T-helper 2 cell (primary cell): ENCODE measurements at places on chromosomes 5 and 9.

GRCh38 chr9:91771027-91771426, 179.0 kb downstream of the ROR2 start:
- no peak for DNase-seq

GRCh38 chr5:177473443-177474001, at the start of gene DBN1:
TSS of gene DBN1 (minus strand) at chr5:177473634. CDS start at chr5:177473521, 113 bp downstream.
- DNase-seq: no peak

GRCh38 chr9:94899464-94900221, 173.1 kb downstream of the AOPEP start:
- no peak for DNase-seq

- no peak for DNase-seq
Observed at GRCh38 chr5:98309785-98310598, 463.5 kb upstream of the RGMB start.

DNA sequence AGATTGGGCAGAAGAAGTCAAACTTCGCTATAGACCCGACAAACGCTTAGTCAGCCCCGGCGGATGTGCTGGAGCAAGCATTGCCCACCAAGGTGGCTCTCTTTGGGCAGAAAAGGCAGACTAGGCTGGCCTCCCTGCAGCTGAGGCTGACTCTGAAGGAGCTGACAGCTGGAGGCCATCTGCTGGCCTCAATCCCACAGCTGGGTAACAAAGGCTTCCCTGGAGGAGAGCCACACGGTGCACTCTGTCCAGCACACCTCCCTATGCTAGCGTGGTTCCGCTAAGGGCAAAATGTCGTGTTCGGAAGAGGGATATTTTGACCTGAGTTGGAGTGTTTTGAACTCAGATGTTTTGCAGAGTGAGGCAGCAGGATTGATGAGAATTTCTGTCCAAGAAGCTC, 103.5 kb upstream of the PTCH1 start:
- DNase-seq: no peak

- no peak for DNase-seq
Observed at GRCh38 chr9:19473605-19474004, 64.8 kb downstream of the ACER2 start.

DNA sequence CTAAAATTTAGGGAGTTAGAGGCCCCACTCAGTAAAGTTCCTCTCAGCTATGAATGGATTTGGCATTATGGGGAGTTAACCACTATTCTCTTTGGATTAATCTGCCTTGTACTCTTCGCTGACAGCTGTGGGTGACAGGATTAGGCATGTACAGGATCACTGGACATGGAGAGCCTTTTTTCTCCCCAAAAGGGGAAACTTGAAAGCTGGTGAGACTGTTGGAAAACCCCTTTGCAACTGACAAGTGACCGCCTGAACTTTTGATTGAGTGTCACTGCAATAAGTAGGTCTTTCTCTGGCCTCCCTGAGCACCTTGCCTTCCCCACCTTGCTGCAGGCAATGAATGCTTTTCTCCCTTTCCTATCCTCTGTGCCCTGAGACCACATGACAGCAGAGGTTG, 68.3 kb downstream of the ERP44 start:
- no peak for DNase-seq

DNA sequence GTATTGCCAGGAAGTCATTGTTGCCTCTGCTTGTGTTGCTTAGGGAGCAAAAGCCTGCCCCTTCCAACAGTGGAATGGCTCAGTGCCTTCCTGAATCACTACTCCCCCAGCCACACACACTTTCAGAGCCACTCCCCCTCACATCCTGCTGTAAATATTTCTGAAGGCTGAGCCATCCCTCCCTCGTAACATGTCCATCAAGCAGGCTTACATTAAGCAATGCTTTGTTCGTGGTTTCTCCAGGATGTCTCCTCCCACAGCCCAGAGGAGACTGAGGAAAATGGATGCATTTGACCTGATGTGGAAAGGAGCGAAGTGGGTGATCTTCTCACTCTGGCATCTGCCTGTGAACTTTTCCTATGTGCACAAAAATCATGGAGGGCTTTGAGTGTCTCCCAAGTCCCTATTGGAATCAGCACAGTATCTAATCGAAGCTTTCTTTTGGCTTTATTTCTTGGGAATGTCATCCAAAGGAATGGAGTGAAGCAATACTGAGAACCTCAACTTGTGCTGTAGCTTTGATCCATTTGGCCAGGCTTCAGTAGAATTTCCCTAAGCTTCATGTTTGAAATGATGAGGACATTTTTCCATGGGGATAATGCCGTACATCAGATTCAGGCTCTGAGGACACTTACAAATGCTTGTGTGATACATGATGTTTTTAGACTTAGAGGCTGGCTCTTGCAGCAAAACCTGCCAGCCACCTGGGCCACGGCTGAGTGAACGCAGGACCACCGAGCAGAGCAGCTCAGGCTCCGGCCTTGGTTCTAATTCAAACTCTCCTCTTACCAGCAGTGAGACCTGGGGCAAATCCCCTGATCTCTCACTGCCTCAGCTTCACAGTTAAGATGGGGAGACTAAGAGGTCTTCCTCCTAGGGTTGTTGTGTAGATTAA, 389.1 kb downstream of the ENC1 start:
- DNase-seq: no peak

GRCh38 chr5:166262395-166262794, 2029.0 kb upstream of the WWC1 start:
- no peak for DNase-seq

GRCh38 chr5:136579238-136579637, 213.9 kb upstream of the TRPC7 start:
- no peak for DNase-seq

- no peak for DNase-seq
Observed at GRCh38 chr5:1824903-1825841, 24.0 kb downstream of the NDUFS6 start.

DNA sequence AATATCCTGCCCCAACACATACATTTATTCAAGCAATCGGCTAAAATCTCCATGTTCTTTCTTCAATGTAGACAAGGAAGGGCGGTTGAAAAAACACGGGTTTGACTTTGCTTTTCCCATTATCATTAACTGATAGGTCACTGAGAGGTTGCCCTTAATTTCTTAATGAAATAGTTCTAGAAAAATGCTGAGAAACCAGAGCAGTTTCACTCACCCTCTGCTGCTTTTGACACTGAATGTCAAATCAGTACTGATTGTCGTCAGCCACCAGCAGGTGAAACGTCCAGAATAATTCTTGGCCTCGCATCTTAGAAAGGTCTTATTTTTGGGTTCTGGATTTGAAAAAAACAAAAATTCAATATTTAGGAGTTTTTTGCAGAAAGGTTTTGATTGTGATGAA, 8.1 kb downstream of the IL12B start:
- DNase-seq: no peak

- DNase-seq: no peak
Observed at GRCh38 chr9:126563556-126563955, 50.2 kb upstream of the LMX1B start.

DNA sequence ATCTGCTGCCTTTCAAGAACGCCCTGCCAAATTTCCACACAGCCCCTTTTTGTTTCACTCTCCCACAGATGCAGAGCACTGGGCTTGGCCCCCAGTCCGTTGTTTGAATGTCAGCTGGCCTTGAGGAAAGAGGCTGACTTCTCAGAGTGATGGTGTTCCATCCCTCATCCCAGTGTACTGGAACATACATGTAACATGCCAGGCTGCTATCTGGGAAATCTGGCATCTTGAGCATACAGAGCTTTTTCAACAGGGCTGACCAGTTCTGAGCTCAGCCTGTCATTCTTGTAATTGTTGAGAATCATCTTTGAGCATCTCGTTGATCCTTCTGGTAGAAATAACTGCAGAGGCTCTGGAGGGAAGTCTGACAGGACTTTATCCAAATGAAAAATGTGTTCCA, 2.8 kb downstream of the GALNT10 start:
- DNase-seq: no peak

- DNase-seq: no peak
Observed at GRCh38 chr5:1670351-1670750, 129.3 kb downstream of the MRPL36 start.

DNA sequence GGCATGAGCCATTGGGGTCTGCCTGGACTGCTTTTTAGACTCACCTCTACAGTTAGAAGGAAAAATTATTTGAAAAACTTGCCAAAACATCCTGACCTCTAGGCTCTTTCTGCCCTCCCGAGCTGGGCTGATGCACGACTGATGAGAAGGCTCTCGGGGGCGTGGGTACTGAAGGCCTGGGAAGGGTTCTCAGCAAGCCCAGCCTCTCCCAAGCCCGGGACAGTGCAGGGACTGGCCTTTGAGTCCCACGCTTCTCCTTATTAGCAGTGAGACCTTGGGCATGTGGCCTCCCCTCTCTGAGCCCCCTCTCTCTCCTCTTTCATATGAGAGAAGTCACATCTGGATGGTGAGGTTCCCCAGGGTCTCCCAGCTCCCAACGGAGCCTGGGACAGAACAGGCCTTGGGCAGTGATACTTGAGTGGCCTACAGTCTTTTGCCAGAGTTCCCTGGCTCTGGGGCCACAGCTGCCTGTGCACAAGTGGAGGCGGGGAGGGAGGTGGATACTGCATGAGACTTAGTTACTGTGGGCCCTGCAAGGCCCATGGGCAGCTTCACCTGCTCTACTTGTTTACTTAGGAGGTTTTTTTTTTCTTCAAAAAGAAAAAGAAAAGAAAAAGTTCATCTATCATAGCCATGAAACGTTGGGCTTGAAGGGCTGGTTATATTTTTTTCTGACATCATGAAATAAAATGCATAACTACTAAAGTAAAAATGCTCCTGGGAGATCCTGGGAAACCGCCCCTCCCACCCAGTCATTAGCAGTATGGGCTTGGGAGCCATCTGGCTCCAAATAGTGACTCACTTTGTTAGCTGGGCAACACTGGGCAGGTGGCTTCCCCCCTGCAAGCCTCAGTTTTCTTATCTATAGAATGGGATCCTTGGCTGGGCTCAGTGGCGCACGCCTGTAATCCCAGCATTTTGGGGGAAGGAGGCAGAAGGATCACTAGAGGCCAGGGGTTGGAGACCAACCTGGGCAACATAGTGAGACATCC, 139.4 kb downstream of the GAPVD1 start:
- no peak for DNase-seq

GRCh38 chr5:17275289-17276158, 58.1 kb downstream of the BASP1 start:
- no peak for DNase-seq

GRCh38 chr9:85199866-85200495, 530.5 kb downstream of the NTRK2 start:
- DNase-seq: no peak

DNA sequence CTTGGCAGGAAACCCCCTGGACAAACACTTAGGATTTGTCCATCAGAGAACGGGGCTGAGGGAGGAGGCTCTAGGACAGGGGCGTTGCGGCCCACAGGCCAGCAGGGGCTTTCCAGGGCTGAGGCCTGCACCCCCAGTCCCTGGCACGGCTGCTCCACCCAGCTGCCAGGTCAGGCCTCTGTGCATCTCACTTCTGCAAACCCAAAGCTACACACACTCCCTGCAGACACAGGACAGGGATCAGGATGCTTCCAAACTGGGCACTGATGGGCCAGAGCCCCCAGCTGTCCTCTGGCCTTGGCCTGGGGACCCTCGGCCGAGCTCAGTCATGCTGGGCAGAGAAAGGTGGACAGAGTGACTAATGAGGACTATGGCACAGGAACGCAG, 106.2 kb upstream of the SARDH start:
- DNase-seq: no peak

DNA sequence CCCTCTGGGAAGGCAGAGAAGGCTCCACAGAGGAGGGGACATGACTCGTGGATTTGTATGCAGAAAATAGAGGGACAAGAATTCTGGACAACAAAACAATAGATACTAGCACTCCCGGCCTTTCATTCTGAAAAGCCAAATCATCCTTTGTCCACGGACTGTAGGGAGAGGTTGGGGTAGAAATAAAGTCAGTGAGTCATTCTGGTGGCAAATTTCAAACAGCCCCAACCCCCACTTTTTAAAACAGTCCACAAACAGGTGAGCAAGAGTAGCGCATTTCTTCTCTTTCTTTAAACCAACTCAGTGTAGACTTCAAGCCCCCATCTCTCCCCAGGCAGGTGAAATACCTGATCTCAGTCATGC, 56.1 kb downstream of the PTPDC1 start:
- DNase-seq: no peak

GRCh38 chr5:91468651-91469422, 85.7 kb upstream of the ARRDC3 start:
- DNase-seq: no peak

GRCh38 chr5:145960848-145961600, 24.6 kb downstream of the SH3RF2 start:
- no peak for DNase-seq

- DNase-seq: no peak
Observed at GRCh38 chr9:94663640-94664039, 24.3 kb upstream of the FBP1 start.
